Kasumi-1 (cell line): ENCODE measurements at places on chromosomes 7 and 10.
A peak's percentile ranks its signal among the peaks of the same experiment; 100 is the strongest.

- DNase-seq: no peak
Observed at GRCh38 chr10:65416094-65416493, 1509.7 kb upstream of the LRRTM3 start.

DNA sequence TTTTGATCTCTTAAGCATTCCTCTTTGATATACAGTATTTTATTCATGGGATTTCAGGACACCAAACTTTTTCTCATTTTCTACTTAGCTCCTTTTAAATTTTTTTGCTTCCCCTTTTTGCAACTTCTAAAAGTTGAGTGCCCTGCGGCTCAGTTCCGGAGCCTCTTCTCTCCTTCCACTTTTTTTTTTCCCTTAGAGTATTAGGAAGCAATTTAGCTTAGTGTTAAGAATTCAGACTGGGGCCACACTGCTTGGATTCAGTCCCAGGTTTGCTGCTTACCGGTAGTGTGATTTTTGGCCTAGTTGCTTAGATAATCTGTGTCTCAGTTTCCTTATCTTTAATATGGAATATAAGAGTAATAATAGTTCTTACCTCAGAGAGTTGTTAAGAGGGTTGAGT is 3.4 kb downstream of the STAM start:
- peak; percentile 92 for DNase-seq

DNA sequence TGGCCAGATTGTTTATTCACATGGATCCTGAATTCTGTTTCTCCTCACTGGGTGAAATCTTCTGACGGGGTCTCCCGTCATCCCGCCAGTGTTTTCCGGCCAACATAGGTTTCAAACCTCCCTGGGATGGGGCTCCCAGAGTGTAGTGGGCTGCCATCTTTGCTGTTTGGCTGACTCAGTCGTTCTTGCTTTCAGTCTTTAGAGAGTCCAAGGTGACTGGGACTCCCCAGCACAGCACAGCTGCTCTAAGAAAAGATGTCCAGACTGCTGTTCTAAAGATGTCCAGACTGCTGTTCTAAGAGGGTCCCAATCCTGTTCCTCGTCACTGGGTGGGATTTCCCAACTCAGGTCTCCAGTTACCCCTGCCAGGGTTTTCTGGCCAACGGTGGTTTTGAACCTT is 801.9 kb upstream of the IGFBP3 start:
- DNase-seq: no peak

DNA sequence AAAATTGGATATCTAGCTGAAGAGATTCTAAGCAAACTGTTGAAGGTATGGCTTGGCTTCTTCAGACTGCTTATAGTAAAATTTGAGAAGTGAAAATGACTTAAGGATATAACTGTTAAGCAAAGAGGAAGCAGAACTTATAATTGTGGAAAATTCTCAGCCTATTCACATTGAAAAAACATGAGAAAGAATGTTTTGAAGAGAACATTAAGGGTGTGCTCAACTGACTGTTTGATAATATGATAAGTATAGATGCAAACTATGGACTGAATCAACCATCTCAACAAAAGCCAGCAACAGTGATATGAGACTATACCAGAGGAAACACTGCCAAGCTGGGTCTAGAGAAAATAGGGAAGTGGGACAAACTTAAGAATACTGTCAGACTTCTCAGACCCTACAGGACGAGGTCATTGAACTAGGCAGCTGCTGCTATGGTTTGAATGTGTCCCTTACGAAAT is 133.1 kb upstream of the PPP1R3A start:
- peak; percentile 87 for DNase-seq

- DNase-seq: no peak
Observed at GRCh38 chr7:120504386-120504785, 231.4 kb downstream of the KCND2 start.

GRCh38 chr10:24358022-24358421 is 149.1 kb downstream of the KIAA1217 start:
- no peak for DNase-seq

GRCh38 chr7:155533827-155534690 is 12.3 kb downstream of the CNPY1 start:
- peak; percentile 22 for DNase-seq

DNA sequence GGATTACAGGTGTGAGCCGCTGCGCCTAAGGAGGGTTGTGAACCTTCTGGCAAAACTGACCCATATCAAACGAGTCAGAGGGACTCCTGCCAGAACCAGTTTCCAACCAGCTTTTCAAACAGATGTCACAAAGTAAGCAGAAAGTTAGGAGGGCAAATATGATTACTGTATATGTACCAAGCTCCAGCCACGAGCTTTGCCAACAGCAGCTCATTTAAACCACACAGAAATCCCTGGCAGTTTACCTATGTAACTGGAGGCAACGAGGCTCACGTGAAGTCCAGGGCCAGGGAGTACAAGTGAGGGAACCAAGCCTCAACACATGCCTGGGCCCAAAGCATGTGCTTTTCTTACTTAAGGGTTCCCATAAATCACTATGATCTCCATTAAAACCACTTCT is 12.5 kb upstream of the DAGLB start:
- no peak for DNase-seq

DNA sequence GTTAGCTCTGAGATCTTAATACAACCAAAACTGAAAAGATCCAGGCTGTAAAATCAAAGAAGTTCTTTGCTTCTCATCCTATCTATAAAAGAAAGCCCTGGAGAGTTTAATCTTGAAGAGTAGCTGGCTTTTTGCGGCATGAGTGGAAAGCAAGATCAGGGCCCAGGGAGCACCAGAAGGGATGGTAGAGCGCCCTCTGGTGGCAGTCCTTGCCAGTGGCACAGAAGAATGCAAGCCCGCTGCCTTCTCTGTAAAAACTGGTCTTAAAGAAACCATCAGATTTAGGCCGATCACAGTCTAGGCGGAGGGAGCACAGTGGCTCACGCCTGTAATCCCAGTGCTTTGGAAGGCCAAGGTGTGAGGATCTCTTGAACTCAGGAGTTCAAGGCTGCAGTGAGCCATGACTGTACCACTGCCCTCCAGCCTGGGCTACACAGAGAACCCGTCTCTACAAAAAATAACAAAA is 35.6 kb downstream of the CPN1 start:
- peak; percentile 94 for DNase-seq

DNA sequence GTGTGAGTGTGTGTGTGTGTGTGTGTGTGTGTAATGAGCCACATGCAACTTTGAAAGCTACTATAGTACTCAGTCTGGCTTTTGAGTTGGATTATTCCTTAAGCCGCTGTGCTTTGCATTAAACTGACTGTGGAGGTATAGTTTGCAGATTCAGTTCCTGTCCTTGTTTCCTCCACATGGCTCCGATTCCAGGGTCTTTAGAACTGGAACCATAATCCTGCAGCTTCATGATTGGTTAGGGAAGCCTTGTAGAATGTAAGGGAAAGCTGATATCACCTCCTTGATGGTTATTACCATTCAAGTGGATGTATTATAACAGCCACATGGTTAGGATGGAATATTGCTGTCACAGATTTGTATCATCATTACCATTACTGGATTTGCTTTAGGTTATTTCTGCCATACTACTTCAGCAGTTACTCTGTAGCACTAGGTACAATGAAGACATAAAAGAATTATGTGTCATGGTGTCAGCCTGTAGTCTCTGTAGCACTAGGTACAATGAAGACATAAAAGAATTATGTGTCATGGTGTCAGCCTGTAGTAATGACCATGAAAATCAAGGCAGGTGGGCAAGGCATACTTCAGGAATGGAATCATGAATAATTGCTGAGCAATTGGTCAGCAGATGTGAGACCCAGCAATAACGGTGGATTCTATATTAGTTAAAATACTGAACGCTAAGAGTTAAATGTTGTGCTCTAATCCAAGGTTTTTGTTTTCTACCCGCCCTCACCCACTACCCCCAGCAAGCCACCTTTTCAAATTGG is 275.1 kb upstream of the FZD1 start:
- no peak for DNase-seq

- no peak for DNase-seq
Observed at GRCh38 chr7:88449410-88449809, 142.7 kb upstream of the STEAP4 start.

DNA sequence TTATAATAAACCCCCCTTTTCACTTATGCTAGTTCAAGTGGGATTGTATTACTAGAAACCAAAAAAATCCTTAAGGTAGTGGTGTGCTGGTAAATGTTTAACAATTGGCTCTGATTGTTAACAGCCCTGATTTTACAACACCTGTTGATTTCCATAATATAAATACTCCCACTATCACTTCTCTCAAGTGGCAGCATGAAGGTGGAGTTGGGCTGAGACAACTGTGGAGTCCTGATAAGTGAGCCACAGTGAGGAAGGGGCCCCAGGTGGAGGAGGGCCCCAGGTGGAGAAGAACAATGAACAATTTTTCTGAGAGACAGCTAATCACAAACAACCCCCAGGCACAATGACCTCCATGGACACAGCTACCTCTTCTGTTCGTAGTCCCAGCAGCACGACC is 26.4 kb downstream of the SSMEM1 start:
- DNase-seq: no peak

GRCh38 chr7:159370-160270 is 32.8 kb upstream of the FAM20C start:
- DNase-seq: no peak

- DNase-seq: no peak
Observed at GRCh38 chr10:5573968-5574641, 49.3 kb downstream of the CALML3 start.

- no peak for DNase-seq
Observed at GRCh38 chr10:97850446-97850845, 803 bp downstream of the GOLGA7B start.
